Kidney (tissue), 22 donors: ENCODE measurements at places on chromosomes 13 and 19. TPM values are rescaled to one million over a fixed set of nuclear protein-coding genes. Genes with fewer than 3 reads are reported as not detected.

The RABAC1 gene
- 146 TPM for total RNA-seq

The COL5A3 gene
- 5.1 TPM for total RNA-seq

The ZNF324B gene
- 9.9 TPM for total RNA-seq

The OR10H1 gene
- total RNA-seq: 0.09 TPM

The LILRA1 gene
- total RNA-seq: 2.2 TPM
